ENCODE measurements at places on chromosomes 7 and 10.

DNA sequence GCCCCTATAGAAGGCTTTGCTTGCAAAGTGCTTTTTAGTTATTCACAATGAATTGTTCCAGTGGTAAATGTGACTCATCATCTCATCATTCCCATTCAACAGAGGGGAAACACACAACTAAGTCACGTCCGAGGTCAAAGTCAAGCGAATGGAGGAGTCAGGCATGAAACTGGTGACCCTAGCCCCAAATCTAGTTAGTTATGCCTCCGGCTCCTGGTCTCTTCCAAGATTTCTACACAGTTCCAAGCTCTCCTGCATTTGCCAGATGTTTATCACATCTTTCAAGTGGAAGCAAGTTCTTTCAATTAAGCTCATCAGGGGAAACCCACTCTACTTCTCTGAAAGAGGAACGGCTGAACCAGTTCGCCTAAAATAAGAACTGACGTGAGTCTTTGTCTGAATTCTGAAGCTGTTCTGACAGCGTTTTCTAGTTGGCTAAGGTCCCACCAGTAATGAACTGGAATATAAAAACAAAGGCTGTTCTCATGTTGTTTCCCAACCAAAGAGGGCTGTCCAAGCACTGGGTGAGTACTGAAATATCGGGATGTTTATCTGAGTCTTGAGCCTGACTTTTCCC, 140.9 kb upstream of the NRBF2 start:
- DNase-seq: no peak

DNA sequence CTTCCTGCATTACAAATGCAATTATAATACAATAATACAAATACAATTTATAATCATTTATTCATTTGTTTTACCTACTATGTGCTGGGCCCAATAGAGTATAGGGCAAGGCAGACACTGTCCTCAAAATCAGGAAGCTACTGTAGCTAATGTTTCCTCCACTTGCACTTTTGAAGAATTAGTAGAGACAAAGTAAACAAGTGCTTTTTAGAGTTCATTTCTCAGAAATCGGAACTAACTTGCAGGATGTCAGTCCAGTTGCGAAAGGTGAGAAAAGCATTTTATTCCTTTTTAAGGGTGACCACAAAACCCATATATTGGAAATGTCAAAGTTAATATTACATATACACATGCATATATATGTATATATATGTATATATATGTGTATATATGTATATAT, 14.2 kb downstream of the ADRB1 start:
- DNase-seq: peak; percentile 35

- DNase-seq: peak; percentile 49
These were observed 16.7 kb upstream of the FRA10AC1 start for GRCh38 chr10:93718937-93719725.

- DNase-seq: no peak
These were observed 10.3 kb upstream of the OGDH start for GRCh38 chr7:44595934-44596635.

- DNase-seq: no peak
These were observed 91.0 kb upstream of the COL1A2 start for GRCh38 chr7:94303695-94304094.

DNA sequence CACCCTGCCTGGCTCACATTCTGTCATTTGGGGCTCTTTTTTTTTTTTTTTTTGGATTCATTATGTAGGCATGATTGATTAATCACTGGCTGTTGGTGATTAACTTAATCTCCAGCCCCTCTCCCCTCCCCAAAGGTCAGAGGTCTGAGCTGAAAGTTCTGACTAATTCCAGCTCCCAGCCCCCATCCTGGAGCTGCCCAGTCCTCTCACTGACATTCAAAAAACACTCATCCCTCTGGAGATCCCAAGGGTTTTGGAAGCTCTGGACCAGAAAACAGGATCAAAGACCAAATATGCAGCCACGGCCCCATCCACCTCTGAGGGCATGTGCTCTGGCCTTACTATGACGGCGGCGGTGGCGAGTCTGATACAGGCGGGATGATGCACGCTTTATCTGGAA, 53.8 kb downstream of the RBM17 start:
- DNase-seq: no peak

DNA sequence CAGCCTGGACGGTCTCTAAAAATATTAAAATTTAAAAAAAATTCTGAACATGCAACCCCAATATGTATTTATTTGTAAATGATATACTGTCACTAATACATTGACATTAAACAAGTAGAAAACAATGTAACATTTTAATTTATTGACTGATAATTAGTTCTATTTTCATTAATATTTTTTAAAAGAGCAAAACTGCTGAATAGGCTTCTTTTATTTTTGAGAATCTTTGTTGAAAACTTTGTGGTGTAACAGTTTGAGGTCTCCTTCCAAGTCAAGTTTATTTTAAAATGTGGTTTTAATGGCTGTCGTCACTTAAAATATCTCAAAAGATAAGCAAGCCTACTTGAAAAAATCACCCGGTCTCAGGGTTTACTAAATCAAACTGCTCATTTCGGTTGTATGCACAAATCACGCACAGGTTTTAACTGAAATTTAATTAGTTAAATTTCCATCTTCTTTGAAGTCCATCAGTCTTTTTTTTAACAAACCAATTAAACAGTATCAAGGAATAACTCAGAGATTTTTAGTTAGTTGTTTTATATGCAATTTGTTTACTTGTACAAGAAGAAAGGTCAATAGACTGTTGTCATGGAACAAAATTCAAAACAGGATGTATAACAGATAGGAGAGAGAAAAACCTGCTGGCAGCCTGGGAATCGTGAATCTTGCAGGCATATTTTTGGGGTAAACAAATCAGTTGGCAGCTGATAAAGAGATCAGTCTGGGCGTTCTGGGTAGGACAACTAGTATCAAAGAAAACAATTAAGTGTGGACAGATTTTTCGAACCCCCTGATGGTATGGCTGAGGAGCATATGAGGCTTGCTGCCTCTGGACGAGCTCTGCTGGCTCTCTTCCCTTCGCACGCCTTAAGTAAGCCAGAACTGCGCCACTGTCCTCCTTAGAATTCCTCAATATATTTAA, 9.7 kb upstream of the EDRF1 start:
- DNase-seq: no peak

DNA sequence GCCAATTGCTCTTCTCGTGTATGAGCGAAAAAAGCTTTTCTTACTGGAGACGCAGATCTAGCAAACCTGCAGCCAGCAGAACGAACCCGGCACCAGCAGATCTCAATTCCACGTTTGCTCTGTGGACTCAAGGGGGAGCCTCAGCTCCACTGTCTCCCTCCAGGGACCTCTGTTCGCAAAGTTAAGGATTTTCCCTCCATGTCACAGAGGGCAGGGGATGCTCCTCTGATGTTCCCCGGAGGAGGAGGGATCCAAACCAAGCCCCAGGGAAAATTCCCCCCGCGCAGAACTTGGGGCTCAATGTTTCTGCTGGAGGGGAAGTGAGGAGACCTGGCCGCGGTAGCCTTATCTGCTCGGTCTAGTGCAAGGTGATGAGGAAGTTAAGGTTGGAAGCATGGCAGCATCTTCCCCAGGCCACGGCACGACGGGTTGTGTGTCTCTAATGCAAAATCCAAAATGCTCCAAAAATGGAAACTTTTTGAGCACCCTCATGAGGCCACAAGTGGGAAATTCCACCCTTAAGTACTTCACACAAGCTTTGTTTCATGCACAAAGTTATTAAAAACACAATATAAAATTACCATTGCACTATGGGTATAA, 9.0 kb downstream of the IQCE start:
- DNase-seq: peak; percentile 39

- no peak for DNase-seq
These were observed 22.6 kb upstream of the SIRT1 start for GRCh38 chr10:67861750-67862432.

DNA sequence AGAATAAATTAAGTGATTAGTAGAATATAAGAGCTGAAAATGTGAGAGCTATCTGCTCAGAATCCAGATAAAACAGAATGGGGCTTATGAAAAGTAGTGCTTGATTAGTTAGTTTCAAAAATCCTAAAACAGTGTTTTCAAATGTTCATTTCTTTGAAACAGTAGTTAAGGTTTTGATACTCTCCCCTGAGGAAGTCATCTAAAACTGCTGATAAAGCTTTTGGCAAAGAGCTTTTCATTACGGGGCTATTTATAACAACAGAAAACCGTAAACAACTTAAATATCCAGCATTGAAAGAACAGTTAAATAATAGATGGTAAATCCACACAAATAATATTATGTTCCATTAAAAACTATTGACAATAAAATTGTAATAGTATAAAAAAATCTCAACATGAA, 77.5 kb downstream of the NPSR1 start:
- DNase-seq: no peak

DNA sequence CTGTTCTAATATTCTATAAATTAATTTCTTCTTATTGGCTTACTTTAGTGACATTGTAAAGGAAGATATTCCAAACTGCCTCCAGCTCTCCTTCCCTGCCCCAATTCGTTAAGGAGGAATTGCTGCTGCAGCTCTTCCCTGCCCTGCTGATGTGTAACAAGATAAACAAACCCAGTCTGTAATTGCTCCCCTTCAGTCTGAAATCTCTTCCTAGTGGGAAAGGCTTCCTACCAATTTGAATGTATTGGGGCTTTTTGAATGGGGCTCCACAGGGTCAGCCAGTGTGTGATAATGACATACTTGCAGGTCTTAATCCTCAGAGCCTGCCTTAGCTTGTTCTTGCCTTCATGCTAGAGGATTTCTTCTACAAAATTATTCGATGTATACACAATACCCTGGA, 849.9 kb upstream of the GHITM start:
- no peak for DNase-seq

DNA sequence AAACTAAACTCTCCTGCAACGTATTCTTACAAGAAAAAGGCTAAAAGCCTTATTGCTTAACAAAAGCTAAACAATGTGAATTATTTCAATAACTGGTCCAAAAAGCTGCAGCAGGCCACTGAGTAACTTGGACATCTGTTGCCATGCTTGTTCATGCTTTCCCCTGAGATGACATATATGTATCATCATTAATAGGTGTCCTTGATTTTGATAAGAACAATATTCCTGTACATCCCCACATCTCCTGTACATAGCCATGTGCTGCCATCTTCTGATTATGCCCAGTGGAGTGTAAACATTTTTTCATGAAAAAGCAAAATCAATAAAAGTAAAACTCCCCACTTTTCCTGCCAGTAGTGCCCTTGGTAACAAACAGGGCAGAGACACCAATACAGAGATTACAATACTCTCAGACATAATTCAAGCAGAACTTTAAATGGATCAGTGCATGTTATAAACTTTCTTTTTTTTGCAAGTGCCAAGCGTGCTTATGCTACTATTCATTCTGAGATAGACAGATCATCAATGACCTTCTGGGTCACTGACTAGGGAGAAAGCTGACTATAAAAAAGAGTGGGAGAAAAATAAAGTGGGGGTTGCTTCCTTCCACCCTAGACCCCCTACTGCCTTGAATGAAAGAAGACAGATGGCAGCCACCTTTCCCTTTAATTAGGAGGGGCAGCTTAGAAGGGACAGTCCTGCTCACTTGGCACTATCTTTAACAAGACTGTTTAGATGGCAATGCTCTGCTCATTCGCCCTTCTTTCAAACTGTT, 205.5 kb upstream of the KLF14 start:
- no peak for DNase-seq

GRCh38 chr10:123934846-123935245, 43.2 kb upstream of the CPXM2 start:
- no peak for DNase-seq

- no peak for DNase-seq
These were observed 204.1 kb upstream of the POM121L12 start for GRCh38 chr7:52831321-52831720.

DNA sequence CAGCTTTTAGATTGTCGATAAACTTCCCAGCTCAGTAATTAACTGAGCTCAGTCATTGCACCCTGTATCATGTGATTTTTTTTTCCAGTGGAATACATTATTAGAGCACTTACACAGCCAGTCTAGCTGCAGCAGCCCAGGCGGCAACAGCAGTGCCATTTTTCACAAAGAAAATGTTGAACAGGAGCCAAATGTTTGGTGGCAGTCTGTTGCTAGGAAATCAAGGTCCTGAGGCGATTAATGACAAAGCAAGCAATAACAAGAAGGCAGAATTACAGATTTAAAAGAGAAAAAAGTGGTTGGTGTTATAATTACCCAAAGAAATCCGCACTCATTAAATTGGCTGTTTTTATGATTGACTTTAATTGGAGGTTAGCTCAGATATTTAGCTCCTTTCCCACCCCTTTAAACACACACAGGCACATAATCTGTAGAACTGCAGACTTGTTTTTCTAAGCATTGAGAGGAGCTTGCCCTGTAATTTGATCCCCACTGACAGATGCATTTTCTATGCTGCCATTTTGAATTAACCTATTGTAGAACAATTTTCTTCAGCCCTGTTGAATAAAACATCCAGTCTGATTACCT, 267.4 kb downstream of the ADK start:
- peak; percentile 10 for DNase-seq

DNA sequence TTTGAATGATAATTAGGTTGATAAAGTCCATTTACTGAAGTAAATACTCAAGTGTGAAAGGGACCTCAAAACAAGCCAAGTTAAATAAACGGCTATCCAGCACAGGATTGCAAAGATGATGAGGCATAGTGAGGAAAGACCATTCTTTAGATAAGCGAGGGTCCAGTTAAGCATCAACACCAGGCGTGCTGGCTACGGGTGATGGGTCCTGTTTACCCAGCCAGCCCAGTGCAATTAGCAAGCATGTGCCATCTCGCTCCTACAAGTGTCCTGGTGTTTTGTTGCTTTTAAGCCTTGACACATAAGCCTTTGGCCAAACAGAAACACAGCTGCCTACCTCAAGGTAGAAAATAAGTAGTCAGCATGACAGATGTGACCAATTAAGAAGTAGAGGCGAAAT, 7.1 kb downstream of the NEBL start:
- DNase-seq: no peak

- no peak for DNase-seq
These were observed 765.1 kb downstream of the MAGI2 start for GRCh38 chr7:78688376-78688775.

DNA sequence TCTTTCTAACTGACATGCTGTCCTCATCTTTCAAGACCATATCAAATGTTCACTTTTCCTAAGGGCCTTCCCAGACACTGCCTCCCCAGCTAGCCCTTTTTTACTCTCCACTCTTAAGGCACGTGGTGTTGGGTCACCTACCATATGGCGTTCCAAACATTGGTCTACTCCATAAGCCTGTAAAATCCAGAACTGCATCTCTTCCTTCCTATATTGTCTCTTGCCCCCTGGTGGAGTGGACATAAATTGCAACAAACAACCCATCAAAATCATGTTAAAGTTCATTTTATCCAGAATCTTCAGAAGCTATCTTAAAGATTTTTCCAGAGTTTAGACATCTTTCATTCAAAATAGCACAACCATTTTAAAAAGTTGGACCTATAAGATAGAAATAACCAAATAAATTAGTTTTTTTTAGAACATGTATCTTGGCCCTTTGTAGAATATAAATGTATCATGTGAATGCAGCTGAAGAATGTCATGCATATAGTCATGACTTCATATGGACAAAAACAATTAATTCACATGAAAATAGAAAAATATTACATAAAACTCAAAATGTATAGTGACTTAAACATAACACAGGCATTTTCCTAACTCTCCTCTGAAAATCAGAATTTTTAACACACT, 180.6 kb upstream of the CHRM2 start:
- DNase-seq: peak; percentile 52

- DNase-seq: no peak
These were observed 398.8 kb upstream of the IGFBP3 start for GRCh38 chr7:46319841-46320240.

Data from hematopoietic multipotent progenitor cell treated with erythropoietin and hydrocortisone succinate and interleukin-3 and kit ligand, for 6 days (in vitro differentiated cells).